ENCODE measurements at places on chromosomes 3 and 15.

DNA sequence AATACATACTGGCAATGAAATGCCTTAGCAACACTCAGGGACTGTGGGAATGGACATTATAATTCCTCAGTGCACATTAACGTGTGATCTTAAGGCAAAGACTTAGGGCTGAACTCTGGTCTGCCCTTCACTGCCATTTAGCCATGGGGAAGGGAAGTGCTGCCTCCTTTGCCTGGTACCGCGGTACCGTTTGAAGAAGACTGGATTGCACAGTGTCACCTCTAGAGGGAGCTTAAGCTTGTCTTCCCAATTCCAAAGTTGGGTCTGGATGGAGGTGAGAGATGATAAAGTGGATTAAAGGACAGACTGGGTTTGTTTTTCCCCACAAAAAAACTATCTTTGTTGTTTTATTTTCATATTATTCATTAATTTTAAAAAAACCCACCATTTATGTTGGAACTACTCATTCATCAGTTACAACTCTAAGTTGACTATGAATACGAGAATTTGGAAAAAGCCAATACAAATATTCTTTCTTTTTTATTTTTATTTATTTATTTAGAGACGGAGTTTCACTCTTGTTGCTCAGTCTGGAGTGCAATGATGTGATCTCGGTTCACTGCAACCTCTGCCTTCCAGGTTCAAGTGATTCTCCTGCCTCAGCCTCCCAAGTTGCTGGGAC lies 60.0 kb upstream of the SYN2 start:
- DNase-seq, result peak; percentile 35

DNA sequence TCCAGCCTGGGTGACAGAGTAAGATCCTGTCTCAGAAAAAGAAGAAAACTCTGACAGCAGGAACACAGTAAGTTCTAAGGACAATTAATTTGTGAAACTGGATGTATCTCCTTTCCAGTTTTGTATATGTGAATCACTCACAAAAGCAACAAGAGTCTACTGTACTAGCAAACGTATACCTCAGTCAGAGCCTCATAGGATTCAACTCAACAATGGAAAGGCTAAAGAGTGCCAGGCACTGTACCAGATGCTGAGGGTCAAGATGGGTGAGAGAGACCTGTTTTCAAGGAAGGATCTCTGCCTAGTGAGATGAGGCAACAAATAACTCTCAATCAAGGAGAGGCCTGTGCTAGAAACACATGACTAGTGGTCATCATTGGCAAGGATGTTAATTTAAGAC lies 14.9 kb downstream of the TBL1XR1 start:
- DNase-seq, result no peak

DNA sequence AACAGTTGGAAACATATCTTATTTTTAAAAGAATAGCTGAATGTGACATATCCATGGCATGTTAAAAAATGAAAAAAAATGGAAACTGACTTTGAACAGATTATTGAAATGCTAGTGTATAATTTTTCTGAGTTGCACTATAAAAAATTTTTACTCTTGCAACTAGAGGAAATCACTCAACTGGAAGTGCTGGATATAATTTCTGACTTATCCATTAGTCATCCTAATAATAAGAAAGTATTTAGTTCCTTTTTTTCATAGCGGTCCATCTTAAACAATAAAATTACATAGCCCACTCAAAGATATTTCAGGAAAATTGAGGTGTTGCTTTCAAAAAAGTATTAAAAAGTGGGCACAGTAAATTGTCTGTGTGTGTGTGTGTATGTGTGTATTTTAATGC lies 80.7 kb downstream of the MBNL1 start:
- DNase-seq, result no peak

DNA sequence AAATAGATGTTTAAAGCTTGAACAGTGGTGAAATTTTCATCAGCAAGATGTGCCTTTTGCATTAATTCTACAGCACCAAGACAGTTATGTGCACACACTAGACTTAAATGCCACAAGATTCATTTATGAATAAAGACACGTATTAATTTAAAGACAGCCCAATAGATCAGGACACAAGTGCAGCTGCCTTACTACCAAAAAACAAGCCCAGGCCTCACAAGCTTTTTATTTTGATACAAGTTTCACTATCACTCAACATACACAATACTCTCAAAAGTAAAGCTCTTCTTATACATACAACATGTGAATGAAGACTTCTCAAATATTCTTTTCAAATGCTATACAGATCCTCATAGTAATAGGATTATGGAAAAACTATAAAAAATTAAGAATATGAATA lies 2.4 kb downstream of the ACAP2 start:
- no peak for DNase-seq
